ENCODE measurements at places on chromosomes 13 and 19.

GRCh38 chr19:9381361-9381785 lies 18.6 kb downstream of the ZNF177 start:
- no peak for DNase-seq

- no peak for DNase-seq
These were observed 22.8 kb upstream of the ERVV-1 start for GRCh38 chr19:52990759-52991418.

- DNase-seq, result no peak
These were observed 84.5 kb downstream of the EFNB2 start for GRCh38 chr13:106450991-106451390.

- DNase-seq, result no peak
These were observed 54.5 kb downstream of the SPTBN4 start for GRCh38 chr19:40521276-40521675.

Data from COR-L47 (cell line).